ENCODE measurements at places on chromosomes 6 and 20.

GRCh38 chr6:106751501-106752252 is 122.3 kb downstream of the QRSL1 start:
- DNase-seq: no peak

DNA sequence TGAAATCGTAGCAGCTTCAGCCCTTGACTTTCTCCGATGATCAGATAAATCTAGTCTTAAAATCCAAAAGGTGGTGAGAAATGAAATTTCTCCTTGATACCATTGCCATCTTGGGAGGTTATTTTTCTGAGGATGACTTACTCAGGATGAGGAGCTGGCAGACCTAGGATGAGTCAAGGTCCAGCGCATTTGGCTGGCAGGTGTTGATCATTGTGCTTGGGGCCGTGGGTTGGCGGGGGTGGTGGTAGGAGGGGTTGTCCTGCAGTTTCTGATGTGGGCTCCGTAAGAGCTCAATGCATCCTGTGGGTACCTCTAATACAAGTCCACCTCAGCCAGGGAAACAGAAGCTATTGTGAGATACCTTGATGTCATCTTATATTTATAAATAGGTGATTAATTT is 148.3 kb upstream of the SCGN start:
- DNase-seq: no peak

DNA sequence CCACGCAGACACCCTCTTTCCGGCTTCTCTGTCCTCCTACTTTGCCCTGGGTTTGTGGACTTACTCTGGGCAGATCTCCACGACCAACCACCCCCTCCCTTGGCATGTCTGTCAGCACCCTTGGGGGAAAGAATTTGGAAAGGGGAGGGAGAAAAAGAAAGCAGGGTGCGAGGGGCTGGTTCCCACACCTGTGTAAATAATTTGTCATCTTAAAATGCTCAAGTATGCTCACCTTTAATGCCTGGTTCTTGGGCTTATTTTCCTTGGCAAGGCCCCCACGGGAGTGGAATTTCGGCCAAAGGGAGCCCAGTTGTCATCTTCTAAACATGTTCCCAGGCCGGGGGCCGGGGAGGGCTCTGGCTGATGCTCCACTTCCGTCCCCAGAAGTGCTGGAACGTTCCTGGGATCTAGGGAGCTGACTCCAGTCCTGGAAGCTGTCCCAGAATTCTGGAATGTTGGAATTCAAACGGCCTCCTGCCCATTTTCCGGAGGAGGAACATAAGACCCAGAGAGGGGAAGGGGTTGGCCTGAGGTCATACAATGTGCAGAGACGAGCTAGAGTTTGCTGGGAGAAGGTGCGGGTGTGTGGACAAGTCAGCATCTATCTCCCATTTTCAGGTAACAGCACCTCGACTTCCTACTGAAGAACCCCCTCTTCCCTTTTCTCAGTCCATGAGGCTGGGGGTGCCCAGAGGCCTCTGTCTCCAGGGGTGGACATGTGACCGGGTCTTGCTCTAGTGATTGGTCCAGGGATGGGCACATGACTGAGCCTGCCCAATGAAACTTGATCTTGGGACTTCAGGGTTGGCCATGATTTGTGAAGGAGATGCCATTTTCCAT is 122.3 kb downstream of the CEBPB start:
- DNase-seq: no peak

- no peak for DNase-seq
Observed at GRCh38 chr6:150157081-150157480, 14.2 kb downstream of the PPP1R14C start.

DNA sequence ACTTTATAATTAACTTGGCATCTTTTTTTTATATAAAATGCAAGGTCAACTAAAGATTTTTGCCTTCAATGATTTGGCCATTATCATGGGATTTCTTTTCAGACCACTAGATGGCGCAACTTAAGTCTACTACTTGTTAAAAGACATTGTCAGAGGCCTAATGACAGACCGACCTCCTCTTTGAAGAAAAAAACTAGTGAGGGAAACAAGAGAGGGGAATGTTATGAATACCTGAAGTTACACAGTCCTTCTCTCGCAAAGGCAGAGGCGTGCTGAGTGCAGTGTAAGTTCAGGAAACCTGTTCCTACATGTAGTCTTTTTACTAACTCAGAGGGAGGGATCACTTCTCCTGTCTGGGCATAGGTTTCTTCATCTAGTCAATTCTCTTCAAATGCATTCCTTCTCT is 9.3 kb downstream of the TRAPPC3L start:
- peak; percentile 77 for DNase-seq

DNA sequence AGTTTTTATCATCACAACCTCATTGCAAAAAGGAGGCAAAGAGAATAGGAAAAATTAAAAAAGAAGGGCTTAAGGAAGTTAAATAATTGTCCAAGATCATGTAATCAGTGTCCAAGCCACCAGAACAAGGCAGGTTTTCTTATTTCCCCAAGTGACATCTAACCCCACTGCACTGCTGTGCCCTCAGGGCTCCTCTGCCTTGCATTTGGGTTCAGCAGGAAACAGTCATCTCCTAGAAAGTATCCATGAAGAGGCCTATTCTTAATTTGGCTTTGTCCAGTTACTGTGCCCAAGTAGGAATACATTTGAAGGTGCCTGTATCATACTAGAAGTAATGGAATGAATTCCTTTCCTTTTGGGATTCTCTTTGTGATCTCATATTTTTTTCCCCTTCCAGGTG is 10.5 kb downstream of the TMEM14A start:
- no peak for DNase-seq

GRCh38 chr6:157240960-157241311 is 82.4 kb downstream of the TMEM242 start:
- DNase-seq: no peak

DNA sequence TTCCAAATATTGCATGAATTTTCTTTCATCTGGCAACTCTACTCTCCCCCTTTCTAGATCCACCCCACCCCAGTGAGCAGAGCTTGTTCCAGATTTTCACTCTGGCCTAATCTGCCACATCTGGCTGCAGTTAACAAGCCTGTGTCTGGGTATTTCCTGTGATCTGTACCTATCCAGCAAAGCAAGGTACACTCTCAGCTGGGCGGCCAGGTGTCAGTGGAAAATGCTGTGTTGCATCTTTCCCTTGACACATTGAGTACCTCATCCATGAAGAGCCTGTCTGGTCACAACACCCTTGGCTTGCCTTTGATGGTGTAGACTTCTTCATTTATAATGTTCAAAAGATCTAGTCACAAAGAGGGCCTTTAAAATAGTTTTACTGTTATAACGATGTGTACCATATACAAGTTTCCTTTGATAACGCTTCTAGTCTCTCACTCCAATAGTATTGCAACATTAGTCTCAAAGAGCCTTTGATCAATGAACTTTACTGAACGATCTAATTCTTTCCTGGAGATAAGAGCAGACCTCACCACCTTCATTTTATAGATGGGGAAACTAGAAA is 6.0 kb upstream of the RNF182 start:
- DNase-seq: no peak

DNA sequence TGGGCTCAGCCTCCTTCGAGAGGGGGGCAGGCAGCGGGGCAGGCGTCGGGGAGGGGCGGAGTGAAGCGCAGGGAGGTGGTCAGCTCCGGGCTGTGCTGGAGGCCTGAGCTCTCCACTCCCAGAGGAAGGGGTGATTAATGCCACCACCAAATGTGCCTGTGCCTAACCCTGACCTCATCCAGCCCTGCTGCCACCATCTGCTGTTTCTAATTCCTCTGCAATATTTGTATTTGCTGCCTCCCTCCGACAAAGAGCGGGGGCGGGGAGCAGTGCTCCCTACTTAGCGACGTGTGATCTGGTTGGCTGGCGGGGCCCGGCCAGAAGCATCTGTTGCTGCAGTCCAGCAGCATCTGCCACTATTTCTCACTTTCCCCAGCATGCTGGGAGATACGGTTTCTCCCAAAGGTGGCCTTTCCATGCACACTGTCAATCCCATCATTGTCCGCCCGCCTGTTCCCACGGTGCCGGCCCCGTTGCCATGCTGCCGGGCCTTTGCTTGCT is 47.0 kb downstream of the DLL1 start:
- DNase-seq: no peak

GRCh38 chr20:13109658-13110057 is 100.9 kb downstream of the SPTLC3 start:
- DNase-seq: no peak

DNA sequence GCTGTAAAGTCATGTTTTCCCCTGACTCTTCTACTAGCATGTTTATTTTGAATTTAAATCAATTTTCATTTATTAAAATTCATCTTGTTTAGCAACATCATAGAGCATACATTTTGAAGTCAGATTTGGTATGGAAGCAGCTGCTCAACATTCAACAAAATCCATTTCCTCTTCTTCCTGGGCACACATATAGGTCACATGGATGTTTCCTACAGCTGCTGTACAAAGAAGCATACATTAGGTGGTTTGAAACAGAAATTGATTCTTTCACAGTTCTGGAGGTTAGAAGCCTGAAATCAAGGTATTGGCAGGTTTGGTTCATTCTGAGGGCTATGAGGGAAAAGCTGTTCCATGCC is 495.2 kb downstream of the RFPL4B start:
- no peak for DNase-seq

DNA sequence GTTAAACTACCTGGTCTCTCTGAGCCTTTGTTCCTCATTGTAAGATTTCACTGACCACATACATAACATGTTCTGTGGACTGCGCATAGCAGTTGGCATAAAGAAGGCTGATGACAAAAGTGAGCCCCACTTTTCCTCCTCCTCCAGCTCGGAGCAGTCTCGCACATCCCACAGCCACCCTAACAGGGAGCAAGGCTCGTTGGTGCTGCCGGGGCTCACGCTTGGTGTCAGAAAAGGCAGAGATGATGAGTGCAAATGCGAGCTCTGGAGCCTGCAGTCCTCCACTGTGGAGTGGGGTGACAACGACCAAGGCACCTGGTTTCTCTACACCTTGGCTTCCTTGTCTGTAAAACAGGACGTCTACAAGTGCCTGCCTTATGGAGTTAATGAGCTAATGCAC is 9.7 kb downstream of the TGM3 start:
- DNase-seq: no peak
